ENCODE measurements at places on chromosomes 12 and 14. TPM values are rescaled to one million over a fixed set of nuclear protein-coding genes. Genes with fewer than 3 reads are reported as not detected.

The KCNK13 gene
- not detected for total RNA-seq

The CATSPERB gene
- 5.2 TPM for total RNA-seq

DNA sequence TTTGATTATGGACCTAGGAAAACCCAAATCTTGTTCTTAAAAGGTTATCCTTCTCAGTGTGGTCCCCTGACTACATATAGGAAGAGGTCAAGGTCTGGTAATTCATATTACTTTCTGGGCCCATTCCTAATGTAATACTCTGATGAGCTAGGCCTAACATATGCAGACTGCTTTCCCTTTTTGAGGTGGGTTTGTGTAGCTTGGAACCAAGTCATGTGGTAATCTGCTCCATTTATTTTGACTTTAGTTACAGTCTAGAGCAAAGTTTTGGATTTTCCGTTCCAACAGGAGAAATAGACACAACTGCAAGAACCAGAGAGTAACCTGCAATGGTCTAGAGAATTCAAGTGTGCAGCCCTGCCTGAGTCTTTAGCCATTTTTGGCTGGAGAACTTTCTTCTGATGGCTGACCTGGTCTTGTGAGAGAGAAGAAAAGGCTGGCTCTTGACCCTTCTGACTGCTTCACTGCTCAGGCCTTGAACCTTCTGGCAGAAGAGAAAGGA, 22.5 kb downstream of the TTC6 start:
- no peak for DNase-seq

The MEG3 gene
- 126 TPM for total RNA-seq

The TAS2R7 gene
- total RNA-seq: not detected

DNA sequence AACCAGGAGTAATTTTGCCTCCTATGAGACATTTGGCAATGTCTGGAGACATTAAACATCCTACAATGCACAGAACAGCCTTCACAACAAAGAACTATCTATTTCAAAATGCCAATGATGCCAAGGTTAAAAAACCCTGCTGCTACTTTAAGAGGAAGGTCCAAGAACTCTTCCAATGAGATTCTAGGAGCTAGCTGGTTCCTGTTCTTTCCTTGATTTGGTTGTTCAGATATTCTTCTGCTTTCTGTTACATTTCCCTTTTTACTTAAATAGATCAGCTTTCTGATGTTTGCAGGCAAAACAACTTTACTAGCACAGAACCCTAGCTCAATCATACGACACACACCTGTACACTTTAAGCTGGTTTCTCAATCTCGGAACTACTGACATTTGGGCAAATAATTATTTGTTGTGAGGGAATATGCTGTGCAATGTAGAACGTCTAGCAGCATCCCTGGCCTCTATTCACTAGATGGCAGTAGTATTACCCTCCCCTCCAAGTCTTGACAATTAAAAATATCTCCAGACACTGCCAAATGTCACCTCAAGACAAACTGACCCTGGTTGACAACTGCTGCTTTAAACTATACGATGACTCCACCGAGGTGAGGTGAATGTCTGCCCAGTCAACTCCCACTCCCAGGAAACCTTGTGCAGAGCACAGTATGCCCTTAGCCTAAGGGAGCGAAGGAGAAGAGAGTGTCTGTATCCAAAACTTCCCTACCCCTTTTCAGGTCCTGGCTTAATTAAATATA, 4.4 kb downstream of the BLTP3B start:
- no peak for DNase-seq

The TMEM106C gene
- total RNA-seq: 25.3 TPM

GRCh38 chr12:54040148-54040494, 7.3 kb downstream of the HOXC5 start:
- no peak for DNase-seq

DNA sequence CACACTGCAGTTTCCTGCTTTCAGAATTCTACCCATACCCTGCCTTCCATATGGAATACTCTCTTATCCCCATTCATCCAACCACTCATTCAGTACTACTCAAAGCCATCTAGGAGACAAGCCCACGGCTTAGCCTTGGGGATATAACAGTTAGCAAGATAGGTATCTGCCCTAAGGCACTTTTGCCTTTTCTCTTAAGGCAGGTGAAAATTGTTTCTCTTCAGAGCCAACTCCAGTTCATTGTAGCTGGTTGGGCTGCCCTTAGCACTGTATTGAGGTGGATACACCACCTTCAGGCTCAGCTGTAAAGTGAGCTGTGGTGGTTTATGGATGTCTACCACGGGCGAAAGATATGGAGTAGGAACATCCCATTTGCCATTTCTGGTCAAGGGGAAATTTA, 729.7 kb upstream of the TBX3 start:
- no peak for DNase-seq

The ITGB7 gene
- total RNA-seq: 3.7 TPM

The SCN8A gene
- total RNA-seq: 3.7 TPM

DNA sequence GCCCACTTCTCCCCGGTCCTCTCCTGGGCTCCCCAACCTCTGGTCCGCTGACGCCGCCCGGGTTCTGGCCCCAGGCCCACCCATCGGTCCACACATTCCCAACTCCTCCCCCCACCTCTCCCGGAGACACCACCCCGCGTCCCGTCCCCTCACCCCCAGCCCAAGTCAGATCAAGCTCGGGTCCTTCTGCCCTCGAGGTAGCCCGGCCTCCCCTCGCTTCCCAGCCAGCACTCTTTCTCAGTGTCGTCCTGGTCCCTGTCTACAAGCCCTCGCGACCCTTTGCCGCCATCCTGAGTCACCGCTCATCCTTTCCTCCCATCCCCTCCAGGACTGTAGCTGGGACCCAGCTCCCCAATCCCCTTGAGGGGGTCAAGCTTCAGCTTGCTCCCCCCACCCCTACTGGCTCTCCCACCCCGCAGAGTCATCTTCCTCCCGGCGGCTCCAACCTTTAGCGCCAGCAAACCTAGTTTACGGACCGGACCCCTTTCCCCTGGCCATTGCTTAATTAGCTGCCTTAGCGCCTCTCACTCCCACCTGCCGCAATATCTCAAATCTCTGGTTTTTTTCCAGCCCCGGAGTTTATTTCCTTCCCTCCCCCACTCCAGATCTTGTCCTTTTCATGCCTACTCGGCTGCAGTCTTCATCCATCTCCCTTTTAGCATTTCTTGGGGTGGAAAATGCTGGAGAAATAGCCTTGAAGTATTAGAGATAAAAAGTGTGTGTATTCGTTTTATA, 1.1 kb downstream of the PPP4R4 start:
- DNase-seq: no peak

DNA sequence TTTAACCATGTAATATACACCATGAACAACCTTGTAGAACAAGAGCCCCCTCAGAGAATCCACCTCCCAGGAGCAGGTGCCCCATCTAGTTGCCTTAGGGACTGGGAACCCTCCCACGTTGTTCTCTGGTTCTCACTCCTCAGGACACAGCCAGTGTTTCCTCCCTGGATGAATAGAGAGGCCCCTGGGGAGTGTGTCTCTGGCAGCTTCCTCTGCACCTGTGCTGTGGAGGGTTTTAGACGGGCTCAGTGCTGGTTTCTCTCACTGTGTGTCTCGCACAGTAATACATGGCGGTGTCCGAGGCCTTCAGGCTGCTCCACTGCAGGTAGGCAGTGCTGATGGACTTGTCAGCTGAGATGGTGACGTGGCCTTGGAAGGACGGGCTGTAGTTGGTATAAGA, 581.3 kb downstream of the TMEM121 start:
- DNase-seq: no peak

The BATF gene
- total RNA-seq: 12.0 TPM

DNA sequence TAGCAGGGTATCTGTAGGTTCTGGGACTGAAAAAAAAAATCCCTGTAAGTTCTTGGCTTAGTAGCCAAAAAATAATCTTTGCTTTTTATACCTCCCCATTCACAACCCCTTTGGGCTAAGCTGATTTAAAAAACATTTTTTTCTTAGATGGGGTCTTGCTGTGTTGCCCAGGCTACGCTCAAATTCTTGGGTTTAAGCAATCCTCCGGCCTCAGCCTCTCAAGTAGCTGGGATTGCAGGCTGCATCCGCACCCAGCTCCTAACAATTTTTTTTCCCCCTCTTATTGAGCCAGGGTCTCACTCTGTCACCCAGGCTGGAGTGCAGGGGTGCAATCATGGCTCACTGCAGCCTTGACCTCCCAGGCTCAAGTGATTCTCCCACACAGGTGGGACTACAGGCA, 9.1 kb upstream of the ISM2 start:
- peak; percentile 3 for DNase-seq

The HCAR2 gene
- 7.9 TPM for total RNA-seq

DNA sequence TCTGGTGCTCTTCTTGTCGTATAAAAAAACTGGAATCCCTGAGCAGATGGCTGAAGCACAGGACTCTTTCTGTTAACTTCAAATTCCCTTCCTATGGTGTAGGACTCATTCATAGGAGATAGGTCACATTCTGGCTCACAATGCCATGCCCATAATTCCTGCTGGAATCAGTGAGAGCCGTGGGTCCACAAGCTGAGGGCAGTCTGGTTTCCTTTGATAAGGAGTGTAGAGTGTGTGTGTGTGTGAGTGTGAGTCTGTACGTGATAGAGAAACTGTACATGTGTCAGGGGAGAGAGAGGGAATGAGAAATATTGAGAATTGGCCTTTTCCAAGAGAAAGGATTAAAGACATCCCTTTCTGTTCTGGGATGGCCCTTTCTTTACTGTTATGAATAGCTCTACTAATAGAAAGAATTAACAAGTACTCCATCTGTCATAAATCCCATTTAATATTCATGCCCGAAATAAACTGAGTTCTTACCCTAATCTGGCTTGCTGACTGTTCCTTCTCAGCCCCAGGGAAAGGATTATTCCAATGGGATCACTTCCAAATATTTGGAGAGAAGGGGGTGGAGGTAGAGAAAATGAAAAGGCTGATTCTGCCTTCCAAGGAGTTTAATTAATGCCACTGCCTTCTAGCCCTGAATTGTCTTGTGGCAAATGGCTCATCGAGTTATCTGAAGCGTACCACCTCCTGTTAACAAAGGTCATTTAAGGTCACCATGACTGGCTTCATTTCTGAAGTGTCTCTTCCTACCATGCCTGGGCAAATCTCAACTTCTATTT, 79.0 kb downstream of the TMX1 start:
- no peak for DNase-seq

- DNase-seq: no peak
Observed at GRCh38 chr14:62956413-62956812, 88.8 kb downstream of the KCNH5 start.

- DNase-seq: no peak
Observed at GRCh38 chr12:117587631-117588287, 226.3 kb upstream of the NOS1 start.

GRCh38 chr14:92649934-92650545, 98.4 kb downstream of the LGMN start:
- DNase-seq: no peak

The NPAS3 gene
- 1.2 TPM for total RNA-seq

GRCh38 chr14:52911904-52912303, 38.9 kb downstream of the FERMT2 start:
- DNase-seq: no peak

GRCh38 chr12:49260166-49260565, 4.7 kb upstream of the TUBA1C start:
- no peak for DNase-seq

- no peak for DNase-seq
Observed at GRCh38 chr12:131251336-131252101, 297.8 kb downstream of the ADGRD1 start.

The SLC5A8 gene
- total RNA-seq: not detected

GRCh38 chr12:49622501-49623141, 740 bp upstream of the PRPF40B start:
- peak; percentile 77 for DNase-seq

The SLC4A8 gene
- 0.74 TPM for total RNA-seq

The IL22 gene
- not detected for total RNA-seq

DNA sequence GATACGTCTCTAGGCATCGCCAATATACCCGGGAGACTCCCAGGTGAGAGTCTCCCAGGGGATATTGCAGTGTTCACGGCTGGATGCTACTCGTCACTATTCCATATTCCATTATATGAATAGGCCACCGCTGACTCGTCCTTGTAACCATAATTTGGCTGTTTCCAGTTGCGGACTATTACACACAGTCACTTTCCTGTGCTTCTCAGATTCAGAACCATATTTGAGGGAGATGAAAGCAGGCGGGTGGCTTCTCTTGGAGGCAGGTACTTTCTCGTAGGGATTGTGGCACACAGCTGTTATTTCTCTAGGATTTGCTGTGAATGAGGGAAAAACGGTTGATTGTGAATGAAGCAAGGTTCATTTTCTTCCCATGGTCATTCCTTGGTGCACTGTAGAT, 73.0 kb downstream of the ADGRD1 start:
- no peak for DNase-seq

The LMNTD1 gene
- not detected for total RNA-seq

DNA sequence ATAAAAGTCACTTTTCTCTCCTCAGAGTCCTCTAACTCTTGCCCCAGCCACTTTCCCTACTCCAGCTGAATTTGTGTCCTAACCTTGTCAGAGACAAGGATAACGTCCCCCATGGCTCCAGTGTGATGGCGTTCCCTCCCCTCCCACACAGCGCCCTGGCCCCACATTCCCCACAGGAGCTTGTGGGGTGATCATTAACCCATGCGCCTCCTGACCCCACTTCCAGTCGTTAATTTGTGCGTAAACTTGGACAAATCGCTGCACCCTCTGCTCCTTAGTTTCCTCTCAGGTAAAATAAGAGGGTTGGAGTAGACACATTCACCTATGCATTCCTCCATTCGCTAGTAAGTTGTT, 22.9 kb upstream of the BCDIN3D start:
- DNase-seq: no peak

The SMOC1 gene
- 9.8 TPM for total RNA-seq

GRCh38 chr14:96501217-96501739, 904 bp upstream of the PAPOLA start:
- no peak for DNase-seq

The PRR13 gene
- total RNA-seq: 54.0 TPM

The SERPINA10 gene
- not detected for total RNA-seq

GRCh38 chr12:47982311-47982710, 18.9 kb downstream of the TMEM106C start:
- no peak for DNase-seq

The ZC2HC1C gene
- total RNA-seq: not detected

The INHBC gene
- total RNA-seq: not detected
